ENCODE measurements at places on chromosomes 11 and 22. TPM values are rescaled to one million over a fixed set of nuclear protein-coding genes. Genes with fewer than 3 reads are reported as not detected.

NRIP3 gene
- 7.7 TPM for total RNA-seq

DNA sequence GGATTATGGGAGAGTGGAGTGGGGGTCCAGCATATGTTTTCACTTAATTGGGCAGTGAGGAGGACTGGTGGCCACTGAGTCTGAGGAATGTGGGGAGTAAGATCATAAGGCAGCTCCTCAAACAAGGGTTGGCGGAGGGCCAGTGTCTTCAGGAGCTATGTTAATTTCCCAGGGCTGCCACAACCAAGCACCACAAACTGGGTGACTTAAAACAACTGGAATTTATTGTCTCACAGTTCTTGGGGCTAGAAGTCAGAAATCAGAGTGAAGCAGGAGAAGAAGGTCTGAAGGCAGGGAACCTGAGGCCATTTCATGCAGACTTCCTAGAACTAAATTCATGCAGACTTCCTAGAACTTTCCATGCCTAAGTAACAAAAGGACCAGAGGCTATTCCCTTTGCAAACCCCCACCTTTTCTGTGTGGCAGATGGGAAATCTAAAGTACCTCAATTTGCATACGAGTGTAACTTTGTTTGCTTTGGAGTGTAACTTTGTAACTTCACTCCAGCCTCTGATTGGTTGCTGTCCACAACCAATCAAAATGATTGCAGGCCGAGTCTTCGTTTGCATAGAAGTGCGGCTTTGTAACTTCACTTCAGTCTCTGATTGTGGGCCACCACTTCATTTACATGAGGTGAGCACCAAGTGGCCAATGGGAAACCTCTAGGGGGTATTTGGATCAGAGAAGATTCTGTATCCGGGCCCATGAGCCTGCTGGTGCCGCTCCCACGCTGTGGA is 50.5 kb upstream of the ZBED5 start:
- no peaks in the 10 kb centered on the region for H3K36me3 ChIP-seq
- no peaks in the 10 kb centered on the region for H3K4me1 ChIP-seq
- no peak for DNase-seq
- H3K27ac ChIP-seq: peak overlapping the region; percentile 54
- no peaks in the 10 kb centered on the region for H3K27me3 ChIP-seq

OR2D2 gene
- not detected for total RNA-seq

DLG2 gene
- total RNA-seq: 0.43 TPM

MMP10 gene
- not detected for total RNA-seq

KCNJ11 gene
- not detected for total RNA-seq

DNA sequence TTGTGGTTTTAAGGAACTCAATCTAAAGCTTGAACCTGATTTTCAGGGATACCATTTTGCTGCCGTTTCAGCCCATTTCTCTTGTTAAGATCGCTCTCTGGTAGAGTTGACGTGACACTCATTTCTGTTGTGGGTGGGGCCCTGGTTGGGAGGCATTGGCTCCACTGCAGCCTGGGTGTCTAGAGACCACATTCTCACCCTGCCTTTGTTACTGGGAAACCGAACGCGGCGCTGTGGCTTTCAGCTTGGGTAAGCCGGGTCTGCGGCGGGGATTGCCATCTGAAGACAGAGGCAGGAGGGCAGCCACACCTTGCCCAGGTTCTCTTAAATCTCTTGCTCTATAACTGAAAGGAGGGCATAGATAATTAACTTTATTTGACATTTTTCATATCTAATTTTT is 3.2 kb downstream of the EHF start:
- H3K27me3 ChIP-seq: no peaks in the 10 kb centered on the region
- H3K27ac ChIP-seq: no peak overlapping the region
- H3K36me3 ChIP-seq: no peaks in the 10 kb centered on the region
- no peak for DNase-seq
- no peak overlapping the region for H3K4me3 ChIP-seq

P2RX3 gene
- total RNA-seq: not detected

DNA sequence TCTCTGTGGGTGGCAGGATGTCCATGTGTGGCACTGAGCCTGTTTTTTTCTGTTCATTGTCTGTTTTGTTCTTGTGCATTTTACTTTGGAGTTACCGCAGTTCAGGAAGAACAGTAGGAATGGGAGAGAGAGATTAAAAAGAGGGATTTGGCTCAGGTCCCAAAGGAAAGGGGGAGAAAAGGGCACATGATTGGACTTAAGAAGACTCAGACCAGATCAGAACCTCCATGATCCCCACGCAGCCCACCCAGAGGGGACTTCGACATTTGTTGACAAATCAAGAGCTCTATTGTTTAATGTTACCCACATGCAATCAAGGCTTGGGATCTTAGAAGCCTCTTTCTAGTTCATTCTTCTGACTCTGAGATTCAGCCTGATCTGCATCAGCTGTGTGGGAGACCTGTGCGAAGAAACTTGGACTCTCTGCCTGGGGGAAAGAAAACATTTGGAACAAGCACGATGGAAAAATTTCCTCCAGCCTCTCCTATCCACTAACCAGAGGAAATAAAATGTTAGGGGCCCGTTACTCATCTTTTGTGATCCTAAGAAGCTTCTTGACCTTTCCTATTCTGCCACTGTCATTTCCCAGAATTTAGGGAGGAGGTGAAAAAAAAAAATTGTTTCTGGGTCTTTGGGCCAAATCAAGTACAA is 119.2 kb downstream of the SPON1 start:
- H3K4me3 ChIP-seq: no peak overlapping the region
- H3K4me1 ChIP-seq: no peaks in the 10 kb centered on the region
- no peak for DNase-seq
- no peaks in the 10 kb centered on the region for H3K27me3 ChIP-seq
- no peak overlapping the region for H3K27ac ChIP-seq
- H3K36me3 ChIP-seq: no peaks in the 10 kb centered on the region

DNA sequence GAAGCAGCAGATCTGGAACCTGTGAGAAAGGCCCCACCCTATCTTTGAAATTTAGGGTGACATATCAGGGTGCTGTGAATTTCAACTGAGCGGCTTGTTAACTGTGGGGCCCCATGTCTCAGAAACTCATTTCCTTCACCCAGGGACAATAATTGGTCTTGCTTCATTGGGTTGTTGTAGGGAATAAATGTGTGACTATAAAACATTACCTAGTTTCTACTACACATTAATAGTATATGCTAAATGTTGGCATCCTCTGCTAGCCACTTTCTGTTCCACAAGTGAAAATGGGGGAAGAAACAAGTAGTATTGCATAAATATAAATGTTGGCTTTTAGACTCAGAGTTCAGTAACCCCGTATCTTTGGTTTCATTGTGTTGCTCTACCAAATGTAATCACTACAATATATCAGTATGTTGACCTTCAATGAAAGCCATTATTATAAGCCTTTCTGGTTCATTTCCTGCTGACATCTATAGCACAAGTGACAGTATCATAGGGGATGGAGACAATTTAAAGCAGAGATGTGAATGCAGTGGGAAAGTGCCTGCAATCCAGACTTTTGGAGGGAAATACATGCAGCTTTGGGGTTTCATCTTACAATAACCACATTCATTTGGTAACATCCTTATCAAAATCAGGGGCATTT is 905.5 kb upstream of the RAG2 start:
- no peaks in the 10 kb centered on the region for H3K27me3 ChIP-seq
- no peak overlapping the region for H3K4me3 ChIP-seq
- no peak overlapping the region for H3K27ac ChIP-seq
- no peaks in the 10 kb centered on the region for H3K36me3 ChIP-seq
- DNase-seq: no peak

- no peak for DNase-seq
- H3K27me3 ChIP-seq: no peaks in the 10 kb centered on the region
- H3K36me3 ChIP-seq: no peaks in the 10 kb centered on the region
- no peak overlapping the region for H3K27ac ChIP-seq
- no peak overlapping the region for H3K4me3 ChIP-seq
- H3K4me1 ChIP-seq: no peaks in the 10 kb centered on the region
These were observed 192.2 kb downstream of the UVRAG start for GRCh38 chr11:76007166-76007565.

DNA sequence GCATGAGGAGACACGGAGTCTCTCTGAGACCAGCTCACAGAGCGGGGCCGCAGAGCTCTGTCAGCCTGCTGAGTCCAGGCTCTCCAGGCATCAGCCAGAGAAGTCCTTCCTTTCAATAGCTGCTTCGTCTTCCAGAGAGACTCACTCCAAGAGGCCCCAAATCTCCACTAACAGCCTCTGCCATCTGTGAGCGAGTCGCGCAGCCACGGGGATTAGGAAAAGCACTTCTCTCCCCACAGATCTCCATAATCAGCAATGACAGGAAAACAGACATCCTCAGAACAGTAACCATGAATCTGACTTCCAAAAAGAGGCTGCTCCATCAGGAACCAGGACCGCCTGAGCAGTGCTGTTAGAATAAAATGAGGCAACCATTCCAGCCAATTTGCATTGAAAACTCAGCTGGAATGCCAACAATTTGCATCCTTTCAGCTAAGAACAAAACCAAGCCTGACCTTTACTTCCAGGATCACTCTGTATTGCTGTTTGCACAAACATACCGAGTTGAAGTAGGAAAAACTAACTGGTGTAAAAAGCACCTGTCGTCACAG is 65.4 kb downstream of the SMCO4 start:
- H3K4me1 ChIP-seq: no peaks in the 10 kb centered on the region
- no peak overlapping the region for H3K4me3 ChIP-seq
- no peak overlapping the region for H3K27ac ChIP-seq

- H3K4me3 ChIP-seq: no peak overlapping the region
- H3K27me3 ChIP-seq: no peaks in the 10 kb centered on the region
- H3K27ac ChIP-seq: no peak overlapping the region
- no peaks in the 10 kb centered on the region for H3K36me3 ChIP-seq
- H3K4me1 ChIP-seq: no peaks in the 10 kb centered on the region
These were observed 72.0 kb upstream of the LMO1 start for GRCh38 chr11:8335683-8336082.

DNA sequence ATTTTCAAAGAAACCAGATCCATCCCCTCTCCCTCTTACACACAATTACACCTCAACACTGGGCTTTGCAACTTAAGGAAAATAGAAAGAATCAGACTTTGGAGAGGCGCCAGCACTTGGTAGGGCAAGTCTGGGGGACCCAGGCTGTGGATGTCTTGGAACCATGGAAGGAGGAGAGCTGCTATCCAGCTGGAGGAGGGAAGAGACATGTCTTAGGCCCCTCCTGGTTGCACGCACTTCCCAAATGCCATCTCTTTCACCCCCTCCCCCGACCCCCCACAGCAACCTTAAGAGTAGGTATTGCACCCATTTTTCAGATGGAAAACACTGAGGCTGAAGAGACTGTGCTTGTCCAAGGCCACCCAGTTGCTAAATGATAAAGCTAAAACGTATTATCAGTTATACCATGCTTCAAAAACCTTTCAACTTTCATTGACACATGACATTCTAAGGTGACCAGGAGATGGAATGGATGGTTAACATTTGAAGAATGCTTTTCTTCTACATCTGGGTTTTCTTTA is 3.9 kb downstream of the TIMP3 start:
- peak overlapping the region; percentile 91 for H3K4me3 ChIP-seq
- H3K36me3 ChIP-seq: peaks cover 8% of the 10 kb centered on the region
- no peak overlapping the region for H3K27ac ChIP-seq

VSTM5 gene
- total RNA-seq: not detected

THY1 gene
- total RNA-seq: 3.5 TPM

DNA sequence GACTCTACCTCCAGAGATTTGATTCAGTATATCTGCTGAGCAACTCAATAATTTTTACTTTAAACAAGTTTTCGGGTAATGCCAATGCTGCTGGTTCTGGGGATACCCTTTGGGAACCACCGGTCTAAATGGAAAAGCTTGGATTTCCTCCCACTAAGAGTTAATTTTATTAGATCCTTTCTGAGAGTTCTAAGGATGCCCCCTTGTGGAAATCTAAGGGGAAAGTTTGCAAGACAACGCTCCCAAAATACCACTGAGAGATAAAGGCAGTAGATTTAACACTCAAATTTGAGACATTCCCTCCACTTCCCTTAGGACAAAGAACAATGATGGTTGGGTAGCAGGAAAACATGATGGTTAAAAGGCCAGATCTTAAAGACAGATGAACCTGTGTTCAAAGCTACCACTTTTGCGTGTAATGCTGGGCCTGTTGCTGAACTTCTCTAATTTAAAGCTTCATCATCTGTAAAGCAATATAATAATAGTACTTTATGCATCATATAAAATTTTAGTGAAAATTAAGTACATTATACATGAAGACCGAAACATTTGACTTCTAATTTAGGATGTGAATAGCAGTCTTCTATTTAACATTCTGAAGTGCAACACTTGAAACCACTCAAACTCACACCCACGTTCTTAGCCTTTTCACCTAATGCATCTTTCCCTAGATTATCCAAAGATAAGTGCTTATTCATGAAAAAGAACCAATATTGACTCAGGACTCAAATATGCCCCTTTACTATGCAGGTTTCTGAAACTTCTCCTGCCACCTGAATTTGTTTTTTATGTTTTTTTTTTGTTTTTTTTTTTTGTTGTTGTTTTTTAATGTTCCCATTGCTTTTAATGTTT is 110.1 kb upstream of the LUZP2 start:
- no peak overlapping the region for H3K27ac ChIP-seq
- no peaks in the 10 kb centered on the region for H3K4me1 ChIP-seq
- H3K4me3 ChIP-seq: no peak overlapping the region
- no peaks in the 10 kb centered on the region for H3K36me3 ChIP-seq
- no peak for DNase-seq

GRCh38 chr11:108632041-108632704 is 32.7 kb upstream of the DDX10 start:
- H3K27me3 ChIP-seq: no peaks in the 10 kb centered on the region
- H3K27ac ChIP-seq: no peak overlapping the region
- no peak for DNase-seq
- H3K4me1 ChIP-seq: no peaks in the 10 kb centered on the region
- H3K4me3 ChIP-seq: no peak overlapping the region

DNA sequence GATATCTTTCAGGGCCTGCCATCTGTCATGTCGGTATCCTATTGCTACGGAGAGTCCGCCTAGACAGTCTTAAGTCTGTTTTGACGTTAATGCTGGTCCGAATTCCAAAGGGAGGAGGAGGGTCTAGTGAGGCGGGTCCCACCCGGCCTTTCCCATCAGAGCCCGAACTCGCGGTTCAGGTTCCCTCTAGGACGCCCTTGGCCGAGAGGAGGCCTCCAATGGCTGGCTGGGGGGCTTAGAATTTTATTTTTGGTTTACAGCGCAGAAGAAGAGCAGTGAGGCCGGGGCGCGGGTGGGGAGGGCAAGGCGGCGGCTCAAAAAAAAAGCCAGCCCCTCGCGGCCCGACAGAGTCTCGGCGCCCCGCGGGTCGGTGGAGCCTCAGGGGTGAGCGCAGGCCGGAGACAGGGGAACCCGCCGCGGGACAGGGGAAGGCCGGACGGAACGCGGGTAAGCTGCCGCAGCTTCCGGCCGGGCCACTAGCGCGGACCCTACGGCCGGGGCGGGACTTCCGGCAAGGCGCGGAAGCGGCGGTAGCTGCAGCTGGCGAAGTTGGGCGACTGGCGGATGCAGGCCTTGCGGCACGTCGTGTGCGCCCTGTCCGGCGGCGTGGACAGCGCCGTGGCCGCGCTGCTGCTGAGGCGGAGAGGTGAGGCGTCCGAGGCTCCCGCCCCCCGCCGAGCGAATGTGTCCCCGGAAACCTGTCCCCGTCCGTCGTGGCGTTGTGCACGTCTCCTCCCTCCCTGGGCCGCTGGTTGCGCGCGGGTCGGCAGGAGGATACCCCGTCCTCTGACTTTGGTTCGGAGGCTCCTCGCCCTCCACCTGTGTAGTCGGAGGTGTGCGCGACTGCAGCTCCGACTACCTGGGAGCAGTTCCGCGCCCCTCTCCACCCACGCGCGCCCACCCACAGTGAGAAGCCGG is at the start of gene TRMU:
Gene TRMU, plus strand, starts transcription at position 514 of the 918 bp plus-strand sequence. Its CDS starts 51 bp downstream, at position 565.
- peaks cover 16% of the 10 kb centered on the region for H3K36me3 ChIP-seq
- H3K4me1 ChIP-seq: peaks cover 7% of the 10 kb centered on the region
- peak; percentile 88 for DNase-seq
- no peaks in the 10 kb centered on the region for H3K27me3 ChIP-seq
